Anterior cingulate cortex (tissue), 58 donors: ENCODE measurements at places on chromosomes 3 and 15.
A peak's percentile ranks its signal among the peaks of the same experiment; 100 is the strongest.

- DNase-seq, result no peak
These were observed 1033.7 kb downstream of the ROBO1 start for GRCh38 chr3:78734048-78734637.

DNA sequence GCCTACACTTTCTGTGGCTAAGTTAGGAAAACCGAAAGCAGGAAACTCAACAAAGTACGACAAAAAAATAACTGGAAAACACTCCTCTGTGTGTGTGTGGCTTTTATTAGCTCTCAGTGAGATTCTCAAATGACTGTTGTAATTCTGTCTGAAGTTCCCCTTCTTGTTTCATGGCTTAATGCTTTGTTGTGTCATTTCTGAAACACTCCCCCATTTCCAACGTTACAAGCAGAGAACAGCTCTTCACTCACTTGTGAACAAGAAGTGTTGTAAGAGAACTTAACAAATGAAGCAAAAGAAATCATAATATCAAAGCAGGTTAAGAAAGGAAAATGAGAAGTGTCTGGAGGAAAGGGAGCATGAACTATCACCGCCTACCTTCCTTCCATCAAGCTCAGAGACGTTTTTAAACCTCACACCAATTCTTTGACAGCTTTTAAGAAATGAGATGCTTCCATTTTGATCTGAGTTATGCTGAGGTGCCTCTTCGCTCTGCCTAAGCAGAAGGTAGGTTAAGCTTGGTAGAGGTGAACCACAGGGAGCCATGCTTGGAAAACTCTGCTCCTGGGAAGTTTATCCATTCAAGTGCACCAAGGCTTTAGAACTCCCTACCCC, 12.4 kb upstream of the SEC62 start:
- DNase-seq, result no peak

DNA sequence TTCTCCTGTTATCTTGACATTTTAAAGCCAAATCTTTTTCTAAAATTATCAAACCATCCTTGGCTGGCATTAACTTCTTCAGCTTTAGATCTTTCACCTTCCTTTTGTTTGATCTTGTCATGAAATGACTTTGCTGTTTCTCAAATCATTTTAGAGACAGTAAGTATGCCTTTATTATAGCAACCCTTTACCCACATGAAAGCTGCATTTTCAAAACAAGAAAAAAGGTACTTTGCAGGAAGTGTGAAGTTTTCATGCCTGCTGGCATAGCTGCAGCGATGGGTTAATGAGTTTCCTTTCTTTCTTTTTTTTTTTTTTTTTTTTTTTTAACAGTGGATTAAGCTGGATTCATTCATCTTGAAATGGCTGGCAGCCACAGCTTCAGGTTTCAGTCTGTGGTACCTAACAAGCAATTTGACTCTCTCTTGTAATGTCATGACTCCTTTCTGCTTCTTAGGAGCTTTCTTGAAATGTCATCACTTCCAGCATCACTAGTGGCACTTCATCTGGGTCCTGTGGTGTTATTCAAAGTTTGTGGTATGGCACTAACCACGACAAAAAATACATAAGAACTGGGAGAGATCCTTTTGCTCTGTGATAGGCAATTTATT, 18.8 kb downstream of the SLC25A26 start:
- no peak for DNase-seq

DNA sequence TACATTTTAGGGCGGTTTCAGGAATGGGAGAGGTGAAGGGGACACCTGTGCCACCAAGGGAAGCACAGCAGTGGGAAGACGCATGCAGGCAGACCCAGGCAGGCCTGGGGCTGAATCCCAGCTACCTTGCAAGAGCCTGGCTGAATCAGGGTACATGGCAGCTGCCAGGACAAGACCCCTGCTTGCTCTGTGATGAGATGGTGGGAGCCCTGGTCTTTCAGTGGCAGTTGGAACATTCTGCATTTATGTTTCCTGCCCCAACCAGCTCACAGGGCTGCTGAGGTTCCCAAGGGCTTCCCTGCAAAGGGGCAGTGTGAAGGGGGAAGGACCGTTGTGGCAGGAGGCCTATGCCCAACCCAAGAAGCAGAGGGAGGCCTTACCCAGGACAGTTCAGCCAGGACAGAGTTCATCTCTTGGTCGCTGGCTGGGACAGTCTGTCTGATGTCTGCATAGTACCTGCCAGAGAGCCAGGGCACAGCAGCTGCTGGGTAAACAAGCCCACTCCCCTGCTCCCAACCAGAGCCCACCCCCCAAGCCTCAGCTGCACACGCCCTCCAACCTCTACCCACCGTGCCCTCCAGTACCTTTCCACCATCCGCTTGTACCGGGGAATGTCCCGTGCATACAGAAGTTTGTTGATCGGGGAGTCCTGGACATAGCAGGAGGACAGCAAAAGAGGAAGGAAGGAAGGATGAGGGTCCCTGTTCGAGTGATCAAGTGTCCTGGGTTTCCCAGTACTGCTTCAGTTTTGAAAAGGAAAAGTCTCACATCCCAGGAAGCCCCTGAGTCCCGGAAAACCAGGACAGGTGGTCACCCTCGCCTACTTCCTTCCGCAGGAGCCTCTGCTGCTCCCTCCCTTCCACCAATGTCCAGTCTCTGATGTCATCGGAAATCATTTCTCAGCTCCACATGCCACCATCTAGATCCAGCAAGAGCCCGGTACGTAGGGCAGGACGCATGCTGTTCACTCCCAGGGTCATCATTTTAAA, 23.1 kb downstream of the PLXNB1 start:
- no peak for DNase-seq

GRCh38 chr3:98855806-98856400, 45.6 kb downstream of the DCBLD2 start:
- DNase-seq, result no peak

DNA sequence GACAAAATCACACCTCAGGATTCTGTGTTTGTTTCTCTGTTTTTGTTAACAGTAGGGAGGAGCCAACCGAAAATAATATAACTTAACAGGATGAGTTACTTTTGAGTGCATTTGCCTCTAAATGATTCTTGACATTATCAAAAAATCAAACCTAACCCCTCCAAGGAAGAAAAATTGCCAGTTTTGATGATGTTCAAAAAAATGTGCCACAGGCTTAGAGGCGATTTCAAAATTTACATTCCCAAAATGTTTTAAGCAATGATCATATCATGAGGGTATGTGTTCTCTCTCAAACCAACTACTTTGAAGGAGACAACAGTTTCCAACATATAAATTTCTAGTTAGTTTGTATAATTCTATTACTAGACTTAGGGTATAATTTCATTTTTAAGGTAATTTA, 6.7 kb downstream of the VGLL3 start:
- DNase-seq, result no peak

DNA sequence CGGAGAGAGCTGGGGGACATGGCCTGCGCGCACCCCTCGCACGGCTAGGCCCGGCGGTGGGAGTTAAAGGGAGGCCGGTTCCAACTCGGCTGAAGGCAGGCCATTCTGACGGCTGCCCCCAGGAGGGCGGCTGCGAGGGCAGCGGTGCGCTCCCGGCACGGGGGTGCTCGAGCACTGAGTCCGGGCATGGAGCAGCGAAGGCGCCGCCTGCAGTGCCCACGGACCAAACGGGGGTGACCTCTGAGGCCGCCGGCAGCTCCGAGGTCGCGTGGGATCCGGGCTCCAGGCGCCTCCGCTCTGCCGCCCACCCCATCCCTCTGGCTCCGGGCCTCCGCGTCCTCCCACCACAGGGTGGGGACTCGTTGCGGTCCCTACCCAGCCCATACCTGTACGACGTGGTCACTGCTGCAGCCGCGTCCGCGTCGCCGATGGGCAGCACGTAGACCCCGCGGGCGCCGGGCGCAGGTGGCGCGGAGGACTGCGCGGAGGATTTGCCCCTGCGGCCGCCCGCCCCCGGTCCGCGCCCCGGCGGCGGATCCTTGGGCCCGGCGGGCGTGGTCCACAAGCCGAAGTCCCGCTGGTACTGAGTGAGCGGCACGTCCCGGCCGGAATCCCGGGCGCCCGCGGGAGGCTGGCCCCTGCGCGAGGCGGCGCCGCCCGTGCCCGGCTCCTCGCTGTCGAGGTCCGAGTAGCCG, 469 bp downstream of the MAP6D1 start:
- no peak for DNase-seq

- DNase-seq, result no peak
These were observed 6.3 kb upstream of the PLXND1 start for GRCh38 chr3:129612534-129613366.

DNA sequence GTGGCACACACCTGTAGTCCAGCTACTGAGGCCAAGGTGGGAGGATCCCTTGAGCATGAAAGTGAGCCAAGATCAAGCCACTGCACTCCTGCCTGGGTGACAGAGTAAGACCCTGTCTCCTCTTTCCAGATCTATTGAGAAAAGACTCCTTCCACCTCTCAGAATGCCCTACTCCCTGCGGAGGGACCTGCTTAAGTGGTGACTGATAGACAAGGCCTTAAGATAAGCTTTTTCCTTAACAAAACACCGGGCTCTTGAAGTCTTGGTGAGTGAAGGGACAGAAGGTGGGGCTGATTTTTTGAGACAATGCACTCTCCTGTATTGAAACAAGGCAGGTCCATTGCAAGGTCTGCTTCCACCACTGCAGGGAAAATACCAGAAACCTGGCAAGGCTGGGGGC, 338.4 kb upstream of the FRG2C start:
- DNase-seq, result no peak

DNA sequence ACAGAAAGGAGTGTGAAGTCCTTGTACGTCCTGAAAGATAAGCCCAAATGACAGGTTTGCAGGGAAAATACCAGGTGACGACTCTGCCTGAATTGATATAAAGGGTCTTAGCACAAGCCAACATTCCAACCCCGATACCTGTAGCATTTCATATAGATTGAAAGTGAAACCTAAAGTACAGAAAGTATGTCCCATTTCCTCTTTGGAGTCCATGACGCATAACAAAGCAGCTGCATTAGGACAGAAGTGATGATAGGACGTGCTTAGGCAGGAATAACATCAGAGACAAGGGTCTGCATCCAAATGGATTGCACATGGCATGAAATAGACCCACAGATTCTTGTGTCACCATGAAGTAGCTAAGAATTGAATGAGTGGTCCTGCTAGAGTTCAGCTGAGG, 187.0 kb upstream of the ROBO1 start:
- no peak for DNase-seq

- no peak for DNase-seq
These were observed 907 bp downstream of the PLXNA1 start for GRCh38 chr3:126983653-126984390.

DNA sequence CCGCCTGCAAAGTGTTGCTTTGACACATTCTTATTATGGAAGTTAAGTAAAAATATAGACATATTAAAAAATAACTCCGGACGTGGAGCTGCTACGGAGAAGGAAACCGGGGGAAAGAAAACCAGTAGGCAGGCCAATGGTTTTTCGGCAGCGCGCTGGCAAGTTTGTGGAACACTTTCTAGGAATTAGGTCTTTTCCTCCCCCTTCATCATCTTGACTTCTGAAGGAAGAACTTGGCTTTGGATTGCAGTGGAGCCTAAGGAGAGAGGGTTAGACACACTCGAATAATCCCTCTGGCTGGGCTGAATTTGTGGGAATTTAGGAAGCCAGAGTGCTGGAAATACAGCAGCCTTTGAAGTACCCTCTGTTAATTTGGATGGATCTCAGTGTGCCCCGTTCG, 317 bp downstream of the ROBO2 start:
- DNase-seq, result no peak

- no peak for DNase-seq
These were observed at the start of gene IL17RE for GRCh38 chr3:9902372-9903237. IL17RE (plus strand) TSS chr3:9902848; CDS start chr3:9902933, 85 bp downstream.

DNA sequence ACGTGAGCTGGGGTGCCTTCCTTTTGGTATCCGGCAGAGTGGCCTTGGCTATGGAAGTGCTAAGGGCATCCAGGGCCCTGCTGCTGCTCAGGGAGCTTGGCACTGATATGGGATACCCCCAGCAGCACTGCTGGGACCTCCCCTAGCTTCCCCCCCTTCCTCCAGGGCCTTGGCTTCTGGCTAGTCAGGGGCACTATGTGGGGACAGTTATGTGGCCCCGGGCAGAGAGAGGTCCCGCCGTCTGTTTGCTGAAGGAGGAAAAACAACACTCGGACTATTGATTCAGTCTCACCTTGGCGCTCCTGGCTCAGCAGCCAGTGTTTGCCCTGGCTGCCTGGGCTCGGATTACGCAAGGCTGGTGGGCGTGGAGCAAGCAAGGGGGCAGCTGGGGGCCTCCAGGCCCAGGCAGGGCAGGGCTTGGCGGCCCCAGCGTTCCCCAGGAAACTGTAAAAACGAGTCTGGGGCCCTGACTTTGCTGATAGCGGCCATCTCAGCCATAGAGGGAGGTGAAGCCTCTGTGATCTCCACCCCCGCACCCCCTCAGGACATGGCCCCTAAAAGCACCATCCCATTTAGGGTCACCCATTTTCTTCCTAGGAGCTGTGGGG, 5.7 kb downstream of the FURIN start:
- peak; percentile 11 for DNase-seq

- no peak for DNase-seq
These were observed 95.4 kb upstream of the KCNAB1 start for GRCh38 chr3:156024904-156025533.

DNA sequence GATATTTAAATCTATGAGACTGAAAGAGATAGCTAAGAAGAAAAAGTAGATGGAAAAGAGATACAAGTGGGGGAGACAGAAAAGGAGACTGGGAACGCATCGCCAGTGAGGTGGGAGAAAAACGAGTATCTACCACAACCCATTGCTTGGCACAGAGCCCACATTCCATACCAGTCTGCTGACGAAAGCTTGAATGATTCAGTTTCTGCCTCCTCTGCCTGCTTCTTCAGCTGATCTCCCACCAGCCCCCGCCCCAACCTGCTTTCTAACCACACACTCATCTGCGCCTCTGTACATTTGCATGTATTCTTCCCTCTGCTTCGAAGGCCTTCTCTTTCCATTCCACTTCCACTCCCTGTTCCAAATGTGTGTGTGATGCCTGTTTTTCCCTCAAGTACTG, 188.1 kb downstream of the USP13 start:
- DNase-seq, result peak; percentile 10

DNA sequence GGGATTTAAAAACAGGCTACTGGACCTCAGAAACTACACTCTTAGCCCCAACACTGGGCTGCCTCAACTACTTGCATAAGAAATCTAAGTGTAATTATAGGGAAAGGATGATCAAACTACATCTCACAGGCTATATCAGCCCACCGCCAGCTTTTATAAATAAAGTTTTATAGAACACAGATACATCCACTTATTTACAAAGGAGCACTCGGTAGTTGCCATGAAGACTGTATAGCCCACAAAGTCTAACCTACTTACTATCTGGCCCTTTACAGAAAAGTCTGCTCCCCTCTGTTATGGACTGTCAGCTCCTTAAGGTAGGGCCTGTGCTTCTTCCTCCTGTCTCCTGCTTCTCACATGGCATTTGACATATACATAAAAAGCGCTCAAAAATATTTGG, 9.5 kb downstream of the OSBPL10 start:
- no peak for DNase-seq

DNA sequence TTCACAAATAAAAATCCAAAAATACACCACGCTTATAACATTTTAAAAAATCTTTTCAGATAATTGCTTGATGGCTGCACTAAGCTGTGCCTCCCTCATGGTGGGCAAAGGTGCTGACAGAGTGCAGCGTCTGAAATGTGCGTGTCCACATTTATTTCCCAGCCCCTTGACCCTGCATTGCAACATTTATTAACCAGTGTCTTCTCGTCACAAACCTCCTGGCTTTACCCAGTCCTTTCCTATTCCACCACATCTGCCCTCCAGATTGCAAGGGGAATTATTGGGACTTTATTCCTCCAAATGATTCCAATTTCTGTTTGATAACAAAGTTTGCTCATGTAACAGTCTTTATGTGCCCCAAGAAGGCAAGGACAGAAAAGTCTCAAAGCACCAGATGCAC, 5.5 kb downstream of the RASGRP1 start:
- DNase-seq, result no peak

- DNase-seq, result no peak
These were observed 117.3 kb upstream of the PLXND1 start for GRCh38 chr3:129723558-129724324.
